ENCODE measurements at places on chromosomes 3 and 15.

DNA sequence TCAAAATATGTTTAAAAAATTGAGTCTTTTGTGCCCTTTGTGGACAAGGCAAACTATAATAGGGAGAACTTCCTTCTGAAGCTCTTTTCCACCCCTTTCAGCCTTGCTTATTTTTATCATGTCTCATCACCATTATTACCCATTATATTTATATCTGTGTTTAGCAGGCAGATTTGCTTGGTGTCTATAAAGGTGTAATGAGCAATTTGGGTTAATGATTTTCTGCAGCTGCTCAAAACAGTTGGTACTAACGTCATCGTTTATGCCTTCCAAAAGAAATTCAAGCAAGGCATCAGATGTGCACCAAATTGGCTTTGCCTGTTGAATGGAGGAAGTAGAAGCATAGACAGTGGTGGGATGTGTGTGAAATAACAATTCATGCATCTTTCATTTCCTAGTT lies 483.7 kb upstream of the SGO1 start:
- no peak for DNase-seq

- no peak for DNase-seq
These were observed 27.5 kb downstream of the NR1I2 start for GRCh38 chr3:119809249-119810017.

DNA sequence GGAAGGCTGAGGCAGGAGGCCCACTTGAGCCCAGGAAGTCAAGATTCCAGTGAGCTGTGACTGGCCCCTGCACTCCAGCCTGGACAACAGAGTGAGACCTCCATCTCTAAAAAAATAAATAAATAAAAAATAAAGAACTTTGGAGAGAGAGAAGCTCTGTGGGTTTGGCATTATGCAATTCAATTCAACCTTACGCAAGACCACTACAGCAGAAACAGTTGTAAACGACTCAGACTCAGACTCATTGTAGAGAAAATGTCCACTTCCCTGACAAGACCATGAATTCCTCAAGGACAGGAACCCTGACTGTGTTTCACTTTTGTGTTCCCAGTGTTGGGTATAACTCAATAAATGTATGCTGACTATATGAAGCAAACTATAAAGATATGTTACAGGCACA lies 90.3 kb upstream of the C3orf80 start:
- no peak for DNase-seq

DNA sequence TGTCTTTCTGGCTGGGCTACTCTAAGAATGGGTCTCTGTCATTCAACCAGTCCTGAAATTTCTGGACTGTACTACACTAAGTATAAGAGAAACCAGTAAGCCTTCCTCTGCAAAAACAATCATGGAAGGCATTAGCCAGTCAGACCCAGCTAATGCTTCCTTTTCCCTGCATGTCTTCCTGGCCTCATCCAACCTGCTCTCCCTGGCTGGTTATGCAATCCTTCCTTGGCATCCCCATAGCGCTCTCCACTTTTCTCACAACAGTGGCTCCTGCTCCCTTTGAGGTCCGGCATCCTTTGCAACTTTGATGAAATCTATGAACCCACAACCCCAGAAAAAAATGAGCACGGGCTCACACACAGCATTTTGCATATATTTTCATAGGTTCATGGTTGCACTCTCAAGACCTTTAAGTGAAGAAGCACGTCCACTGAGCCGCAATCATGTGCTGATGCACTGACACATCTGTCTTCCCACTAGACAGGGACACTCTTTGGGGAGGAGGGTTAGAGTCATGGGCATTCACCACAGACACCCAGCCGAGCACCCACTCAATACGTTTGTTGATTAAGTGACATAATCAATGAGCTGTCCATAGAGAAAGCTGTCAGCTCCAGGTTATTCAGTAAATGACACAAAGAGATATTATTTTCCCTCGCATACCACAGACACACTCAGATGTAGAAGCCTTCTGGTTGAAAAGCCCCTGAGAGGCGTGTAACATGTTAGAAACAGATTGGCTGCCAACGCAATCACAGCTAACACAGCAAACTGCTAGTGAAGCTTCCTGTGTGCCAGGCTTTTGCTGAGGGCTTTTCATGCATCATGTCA lies 66.7 kb downstream of the PLD1 start:
- DNase-seq, result peak; percentile 74

DNA sequence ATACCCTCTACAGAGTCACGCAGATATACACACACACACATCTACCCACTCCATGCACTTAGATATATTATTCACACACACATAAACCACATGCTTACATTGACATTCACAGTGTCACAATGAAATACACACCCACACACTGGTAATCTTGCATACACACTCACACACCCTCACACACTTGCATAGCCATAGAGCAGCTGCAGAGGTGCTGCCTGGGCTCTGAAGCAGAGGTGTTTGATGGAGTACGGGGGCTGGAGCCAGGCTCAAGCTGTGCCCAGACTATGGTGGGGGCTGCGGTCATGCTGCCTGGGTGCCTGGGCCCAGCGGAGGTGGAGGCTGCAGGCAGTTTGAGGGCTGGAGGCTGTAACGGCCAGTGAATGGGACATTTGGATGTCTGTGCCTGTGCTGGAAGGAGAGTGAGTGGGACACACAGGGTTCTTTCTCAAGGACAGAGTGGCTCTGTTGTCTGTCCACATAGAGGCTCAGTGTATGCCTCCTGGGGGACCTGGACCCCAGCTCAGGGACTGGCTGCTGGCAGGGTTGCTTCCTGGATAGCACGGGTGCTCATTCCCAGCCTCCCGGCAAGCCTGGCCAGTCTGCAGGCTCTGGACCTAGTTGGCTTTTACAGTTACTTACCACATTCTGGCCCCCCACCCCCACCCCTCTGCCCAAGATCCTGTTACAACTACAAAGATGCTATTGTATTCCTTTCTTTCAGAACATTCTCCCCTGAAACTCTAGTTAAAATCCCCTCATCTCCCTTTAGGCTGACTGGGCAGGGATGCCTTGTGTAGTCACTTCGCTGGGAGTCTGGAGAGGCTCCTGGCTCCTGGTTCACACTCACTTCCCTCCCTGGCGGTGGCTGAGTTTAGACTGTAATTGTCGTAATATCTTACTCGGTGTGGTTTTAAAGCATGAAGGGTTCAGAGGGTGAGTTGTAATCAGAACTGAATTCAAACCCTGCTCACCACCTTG lies 12.5 kb downstream of the GASK1A start:
- no peak for DNase-seq

GRCh38 chr3:56835650-56836227 lies 34.0 kb upstream of the ARHGEF3 start:
- DNase-seq, result no peak

GRCh38 chr3:31249545-31249944 lies 283.2 kb upstream of the STT3B start:
- DNase-seq, result no peak

DNA sequence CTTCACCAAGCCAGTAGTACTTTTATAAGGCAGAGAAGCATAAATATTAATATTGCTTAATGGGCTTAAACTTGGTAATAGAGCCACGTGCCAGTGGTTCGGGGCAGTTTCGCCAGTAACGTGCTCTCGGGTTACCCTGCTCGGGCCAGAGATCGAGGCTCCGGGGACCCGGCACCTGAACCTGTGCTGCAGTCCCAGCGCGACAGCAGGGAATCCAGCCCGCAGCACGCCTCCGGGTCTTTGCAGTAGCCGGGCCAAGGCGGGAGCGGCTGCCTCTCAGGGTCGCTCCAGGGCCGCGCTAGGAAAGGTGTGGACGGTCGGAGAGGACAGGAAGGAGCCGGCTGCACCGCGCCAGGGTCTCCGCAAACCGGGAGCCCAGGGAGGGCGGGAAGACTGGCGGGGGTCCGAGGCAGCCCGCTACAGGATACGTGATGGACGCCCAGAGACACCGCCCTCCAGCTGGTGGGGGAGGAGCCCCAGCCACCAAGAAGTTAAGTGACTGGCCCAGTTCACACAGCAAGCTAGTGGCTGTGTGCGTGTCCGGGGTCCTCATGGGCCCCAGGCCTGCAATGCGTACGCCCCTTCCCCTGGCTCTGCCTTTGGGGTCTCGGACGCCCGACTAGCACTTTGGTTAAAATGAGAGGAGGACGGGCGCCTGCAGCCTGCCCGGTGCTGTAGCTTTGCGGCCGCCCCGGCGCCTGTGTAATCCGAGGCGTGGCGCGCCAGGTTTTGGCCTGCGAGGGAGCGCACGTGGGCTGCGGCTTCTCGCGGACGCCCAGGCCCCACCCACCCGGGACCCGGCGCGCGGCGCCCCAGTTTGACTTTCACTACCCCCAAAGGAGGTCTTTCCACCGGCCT lies 1.2 kb upstream of the PDE8A start:
- DNase-seq, result peak; percentile 95

DNA sequence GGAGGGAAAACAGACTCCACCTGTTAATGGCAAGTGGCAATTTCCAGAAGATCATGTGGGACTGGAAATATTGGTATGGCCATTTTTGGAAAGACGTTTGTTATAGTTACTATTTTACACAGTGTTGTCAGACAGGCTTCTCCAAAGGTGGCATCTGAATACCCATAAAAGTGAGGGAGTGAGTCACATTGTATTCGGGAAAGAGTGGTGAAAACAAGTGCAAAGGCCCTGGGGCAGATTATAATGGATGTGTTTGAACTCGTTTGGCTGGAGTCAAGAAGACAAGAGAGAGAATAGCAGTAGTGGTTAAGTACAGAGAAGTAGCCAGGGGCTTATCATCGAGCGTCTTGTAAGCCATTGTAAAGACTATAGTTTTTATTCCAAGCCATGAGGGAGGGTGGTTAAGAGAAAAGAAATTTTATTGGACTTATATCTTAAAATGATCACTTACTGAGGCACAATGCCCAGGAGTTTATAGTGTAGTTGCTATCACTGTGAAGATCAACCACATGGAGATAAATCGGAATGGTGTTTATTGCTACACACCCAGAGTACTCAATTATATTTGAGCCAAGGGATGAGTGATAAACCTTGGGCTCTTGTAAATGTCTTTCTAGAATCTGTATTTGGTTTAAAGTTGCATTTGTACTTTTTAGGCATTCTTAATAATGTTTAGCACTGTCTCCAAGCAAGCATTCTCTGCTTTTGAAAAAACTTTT lies 212.8 kb upstream of the KBTBD8 start:
- no peak for DNase-seq

- no peak for DNase-seq
These were observed 124.2 kb downstream of the FAM174B start for GRCh38 chr15:92531406-92531805.

GRCh38 chr3:156373654-156374053 lies 181.3 kb downstream of the SSR3 start:
- no peak for DNase-seq

DNA sequence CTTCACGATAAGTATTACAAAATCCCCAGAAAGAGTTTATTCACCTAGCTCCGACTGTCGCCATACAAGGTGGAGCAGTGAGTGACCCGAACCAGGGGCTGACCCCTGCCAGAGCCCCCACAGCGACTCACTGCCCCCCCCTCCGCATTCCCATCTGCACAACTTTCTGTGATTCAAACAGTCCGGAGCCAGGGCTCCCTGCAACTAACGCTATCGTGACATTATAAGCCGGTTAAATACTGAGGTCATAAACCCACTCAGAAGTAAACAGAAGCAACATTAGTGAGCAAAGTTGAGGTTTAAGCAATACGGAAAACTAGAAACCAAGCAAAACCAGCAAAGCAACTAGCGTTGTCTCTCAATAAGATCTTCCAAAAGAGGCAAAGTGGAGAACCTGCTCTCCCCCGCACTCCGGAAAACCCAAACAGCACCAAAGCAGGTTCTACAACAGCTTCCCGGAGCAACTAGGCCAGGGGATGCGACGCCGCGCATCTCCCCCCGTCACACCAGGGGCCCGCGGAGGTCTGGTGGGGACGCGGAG lies 642 bp downstream of the SCAP start:
- no peak for DNase-seq

GRCh38 chr3:73727117-73727821 lies 102.5 kb upstream of the PDZRN3 start:
- DNase-seq, result no peak

DNA sequence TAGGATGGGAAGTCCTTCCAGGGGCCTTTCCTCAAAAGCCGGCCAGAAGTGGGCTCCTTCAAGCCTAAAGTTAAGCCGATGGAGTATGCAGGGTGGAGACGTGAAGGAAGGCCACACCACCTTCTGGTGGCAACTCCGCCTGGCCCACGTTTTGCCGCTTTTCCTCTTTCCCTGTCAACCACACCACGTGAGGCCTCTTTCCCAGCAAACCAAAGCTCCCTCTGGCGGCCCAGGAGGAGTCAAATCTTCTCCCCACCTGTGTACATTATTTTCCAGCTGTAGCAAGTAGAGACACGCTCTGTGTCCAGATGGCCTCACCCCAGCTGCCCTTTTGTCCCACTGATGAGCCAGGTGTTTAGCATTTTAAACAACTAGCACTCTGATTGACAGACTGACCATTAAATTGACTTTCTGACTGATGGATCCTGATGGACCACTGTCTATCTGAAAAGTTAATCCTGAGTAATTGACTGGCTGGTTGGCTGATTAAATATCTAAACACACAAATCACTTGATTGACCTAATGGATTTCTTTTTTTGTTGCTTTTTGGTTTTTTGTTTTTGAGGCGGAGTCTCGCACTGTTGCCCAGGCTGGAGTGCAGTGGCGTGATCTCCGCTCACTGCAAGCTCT lies 59.6 kb upstream of the ZBTB38 start:
- no peak for DNase-seq

DNA sequence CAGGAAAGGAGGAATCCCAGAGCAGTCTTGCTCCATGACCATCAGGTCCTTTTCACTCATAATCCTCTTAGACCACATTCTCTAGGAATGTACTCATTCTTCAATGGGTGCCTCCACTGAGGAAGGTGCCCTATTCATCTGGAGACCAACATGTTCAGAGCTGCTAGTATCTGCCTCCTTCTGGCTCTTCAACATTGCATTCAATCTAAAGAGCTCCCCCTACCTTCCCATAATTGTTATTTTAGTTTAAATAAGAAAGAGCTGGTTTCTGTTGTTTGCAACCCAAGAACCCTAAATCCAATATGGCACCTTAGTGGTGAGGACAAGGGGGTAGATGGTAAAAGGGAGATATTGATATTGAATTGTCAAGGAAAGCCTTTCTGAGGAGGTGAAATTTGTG lies 67.6 kb downstream of the SCN11A start:
- no peak for DNase-seq

DNA sequence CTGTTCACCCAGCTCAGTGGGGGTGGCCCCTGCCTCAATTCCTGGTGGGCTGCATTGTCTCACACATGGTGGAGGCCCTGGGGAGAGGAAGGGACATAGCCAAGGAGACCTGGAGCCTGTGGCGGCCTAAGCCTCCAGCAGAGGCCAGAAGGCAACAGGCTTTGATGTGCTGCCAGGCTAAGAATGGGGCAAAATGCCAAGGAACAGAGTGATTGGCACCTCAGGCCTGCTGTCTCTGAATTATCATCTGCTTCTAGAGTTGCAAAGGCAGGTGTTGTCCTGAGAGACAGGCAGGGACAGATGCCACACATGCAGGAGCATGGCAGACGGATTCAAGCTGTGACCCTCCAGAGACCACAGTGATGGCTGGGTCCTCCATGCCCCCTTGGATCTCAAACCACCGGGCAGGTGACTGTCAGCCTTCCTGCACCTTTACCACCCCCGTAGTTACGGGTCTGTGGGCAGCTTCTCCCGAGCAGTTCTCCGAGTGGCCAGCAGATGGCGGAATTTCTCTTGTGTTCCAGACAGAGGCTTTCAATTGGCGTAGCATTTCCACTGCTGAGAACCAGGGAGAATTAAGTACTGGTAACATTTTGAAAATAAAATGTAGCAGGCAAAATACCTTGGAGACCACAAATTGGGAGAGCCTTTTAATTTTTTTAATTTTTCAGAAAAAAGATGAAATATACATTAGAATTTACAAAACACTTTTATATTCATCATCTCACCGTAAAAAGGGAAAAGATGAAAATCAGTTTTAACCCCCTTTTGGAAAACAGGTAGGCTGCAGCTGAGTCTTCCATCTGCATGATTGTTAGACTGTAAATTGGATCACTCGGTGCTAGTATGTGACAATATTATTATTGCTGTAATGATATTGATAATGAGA lies 525.5 kb upstream of the CFAP20DC start:
- DNase-seq, result peak; percentile 89

Data from cardiac septum (tissue), 1 donor.